IgD-negative memory B cell (primary cell): ENCODE measurements at places on chromosomes 1 and 21. TPM values are rescaled to one million over a fixed set of nuclear protein-coding genes. Genes with fewer than 3 reads are reported as not detected.

DISP1 gene
- polyA plus RNA-seq, result 5.4 TPM

ALX3 gene
- not detected for polyA plus RNA-seq

DPH5 gene
- 30.5 TPM for polyA plus RNA-seq

GUCA2A gene
- not detected for polyA plus RNA-seq

POU3F1 gene
- not detected for polyA plus RNA-seq

TPTE gene
- not detected for polyA plus RNA-seq
